ENCODE measurements at places on chromosomes 1 and 21.
A peak's percentile ranks its signal among the peaks of the same experiment; 100 is the strongest.

DNA sequence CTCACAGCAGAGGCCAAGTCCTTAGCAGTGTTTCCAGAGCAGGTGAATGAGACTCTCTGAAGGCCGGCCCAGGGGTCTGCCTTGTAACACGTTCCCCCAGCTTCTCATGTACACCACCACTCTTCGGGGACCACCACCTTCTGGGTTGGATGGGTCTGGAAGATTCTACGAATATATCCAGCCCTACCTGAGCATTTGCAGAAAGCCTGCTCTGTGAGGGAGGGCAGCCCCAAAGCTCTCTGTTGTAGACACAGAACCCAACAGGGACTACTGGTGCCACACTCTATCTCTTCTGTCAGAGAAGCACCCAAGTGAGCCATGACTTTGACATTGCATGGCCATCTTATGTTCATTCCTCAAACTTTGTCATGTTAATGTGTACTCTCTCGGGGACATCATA lies 61.8 kb downstream of the CD247 start:
- DNase-seq: no peak

DNA sequence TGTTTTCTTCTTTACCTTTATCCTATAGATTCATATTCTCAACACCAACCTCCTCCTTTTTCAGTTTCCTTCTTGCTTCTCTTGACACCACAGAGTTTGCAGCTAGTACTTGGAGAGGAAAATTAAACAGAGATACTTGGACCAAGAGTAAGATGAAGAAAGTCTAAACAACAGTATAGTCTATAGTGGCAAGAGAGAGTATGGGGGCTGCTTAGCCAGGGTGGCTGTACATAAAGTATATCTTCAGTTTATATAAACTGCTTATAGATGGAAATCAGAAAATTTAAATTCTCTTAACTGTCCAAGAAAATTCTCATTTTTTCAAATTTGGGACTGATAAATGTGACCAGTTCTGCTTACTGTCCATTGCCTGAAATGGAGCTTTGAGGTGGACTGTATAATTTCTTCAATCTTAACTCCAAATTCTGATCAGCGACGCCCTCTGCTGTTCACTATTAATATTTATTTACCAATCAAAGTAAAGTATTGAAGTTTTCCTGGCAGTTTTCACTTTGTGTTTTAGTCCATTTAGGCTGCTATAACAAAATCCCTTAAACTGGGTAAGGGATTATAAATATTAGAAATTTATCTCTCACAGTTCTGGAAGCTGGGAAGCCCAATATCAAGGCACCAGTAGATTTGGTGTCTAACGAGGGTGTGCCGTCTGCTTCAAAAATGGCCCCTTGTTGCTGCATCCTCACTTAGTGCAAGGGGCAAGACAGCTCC lies 14.8 kb upstream of the METTL18 start:
- DNase-seq: peak; percentile 50

- DNase-seq: no peak
Measured at GRCh38 chr1:175508320-175509110, 234.9 kb downstream of the TNR start.

DNA sequence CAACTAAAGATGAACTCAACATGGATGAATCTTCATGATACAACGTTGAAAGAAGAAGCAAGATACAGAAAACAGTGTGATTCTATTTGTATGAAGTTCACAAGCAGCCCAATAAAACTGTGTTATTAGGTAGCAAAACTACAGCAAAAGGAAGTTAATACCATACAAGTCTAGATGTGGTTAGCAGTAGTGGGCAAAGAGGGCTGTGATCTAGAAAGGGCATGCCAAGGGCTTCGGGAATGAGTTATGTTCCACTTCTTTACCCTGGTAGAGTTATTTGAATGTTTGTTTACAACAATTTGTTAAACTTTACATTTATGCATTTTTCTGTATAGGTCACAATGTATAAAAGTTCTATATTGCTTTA lies 9.2 kb downstream of the TNFRSF9 start:
- no peak for DNase-seq

GRCh38 chr1:203557390-203557789 lies 63.4 kb downstream of the OPTC start:
- no peak for DNase-seq

GRCh38 chr1:65558215-65558614 lies 137.7 kb downstream of the LEPR start:
- DNase-seq: no peak

DNA sequence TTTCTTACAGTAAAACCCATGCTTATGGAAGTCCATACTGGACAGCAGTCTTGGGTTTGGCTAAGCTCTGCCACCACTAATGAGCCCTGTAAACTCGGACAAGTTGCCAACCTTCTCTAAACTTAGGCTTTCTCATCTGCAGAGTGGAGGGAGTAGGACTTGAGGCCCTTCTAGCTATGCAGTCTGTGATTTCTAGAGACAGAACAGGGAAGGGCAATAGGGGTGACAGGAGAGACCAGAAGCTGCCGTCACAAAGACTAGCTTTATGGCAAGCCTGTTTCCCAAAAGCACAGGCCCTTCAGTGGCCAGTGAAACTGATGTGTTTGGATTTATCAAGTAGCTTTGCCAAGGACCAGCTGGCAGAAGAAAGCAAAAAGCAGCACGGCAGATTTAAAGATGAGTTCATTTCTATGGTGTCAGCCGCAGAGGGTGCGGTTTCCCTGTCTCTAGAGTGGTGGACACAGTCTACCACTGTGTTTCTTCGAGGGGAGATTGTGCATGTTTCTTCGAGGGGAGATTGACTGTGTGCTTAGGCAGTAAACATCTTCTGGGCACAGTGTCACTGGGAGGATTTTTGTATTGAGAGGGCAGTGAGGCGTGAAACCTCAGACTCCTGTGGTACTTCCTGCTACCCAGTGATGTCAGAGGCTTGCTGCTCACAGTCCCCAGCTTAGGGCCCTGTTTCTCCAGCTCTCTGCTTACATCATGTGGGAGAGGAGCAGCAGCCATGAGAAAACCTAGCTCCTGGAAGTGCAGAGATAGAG lies 119.0 kb downstream of the ROR1 start:
- peak; percentile 84 for DNase-seq

- no peak for DNase-seq
Measured at GRCh38 chr1:79100385-79100784, 93.9 kb upstream of the ADGRL4 start.

GRCh38 chr21:26124421-26124833 lies 46.1 kb downstream of the APP start:
- DNase-seq: no peak

DNA sequence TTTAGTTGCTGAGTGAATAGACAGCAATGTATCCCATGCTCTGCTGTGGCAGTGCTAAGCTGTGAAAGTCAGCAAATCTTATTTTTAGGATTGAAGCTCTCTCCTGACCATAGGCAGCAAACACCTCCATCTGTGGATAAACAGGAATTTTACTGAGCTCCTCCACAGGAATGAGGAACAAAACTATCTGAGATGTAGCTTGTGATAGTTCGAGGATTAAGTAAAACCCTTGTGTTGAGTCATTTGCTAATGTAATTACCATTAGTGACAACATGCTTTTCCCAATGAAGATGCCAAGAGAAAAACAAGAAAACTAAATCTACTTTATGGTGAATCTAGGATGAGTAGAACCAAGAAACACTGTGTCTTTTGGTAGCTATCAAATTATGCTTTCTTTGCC lies 122.7 kb downstream of the CLEC20A start:
- DNase-seq: no peak

DNA sequence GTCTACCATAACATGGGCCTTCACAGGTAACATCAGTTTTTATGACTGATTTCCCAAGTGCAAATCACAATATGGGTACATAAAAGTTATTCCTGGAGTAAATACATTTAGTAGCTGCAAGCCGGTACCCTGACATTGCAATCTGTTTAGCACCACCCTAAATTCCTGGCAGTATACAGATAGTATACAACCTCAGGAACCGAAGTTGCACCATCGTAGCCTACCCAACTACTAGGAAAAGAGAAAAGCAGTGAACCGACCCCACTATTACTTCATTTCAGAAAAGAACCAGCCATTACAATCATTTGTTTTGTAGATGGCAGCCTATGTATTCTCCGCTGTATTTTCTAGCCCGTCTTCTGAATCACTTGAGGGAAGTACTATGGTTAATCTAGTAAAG lies 1.1 kb downstream of the ADIPOR1 start:
- no peak for DNase-seq

DNA sequence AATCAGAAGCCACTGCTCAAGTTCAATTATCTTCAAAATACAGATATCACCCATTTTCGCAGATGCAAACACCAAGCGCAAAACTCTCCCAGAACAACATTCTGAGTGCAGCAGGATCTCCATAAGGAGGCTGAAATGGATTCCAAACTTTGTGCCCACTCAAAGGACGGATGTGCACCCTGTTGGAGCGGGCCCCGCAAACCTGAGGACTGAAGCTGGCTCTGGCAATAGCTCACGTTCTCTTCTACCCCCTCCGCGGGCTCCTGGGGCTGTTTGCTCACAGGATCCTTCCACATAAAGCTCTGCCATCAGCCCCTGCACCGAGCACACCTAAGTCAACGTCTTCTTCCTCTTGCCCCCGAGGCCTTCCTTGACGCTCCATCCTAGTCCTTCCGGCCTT lies 11.7 kb upstream of the RCSD1 start:
- no peak for DNase-seq

DNA sequence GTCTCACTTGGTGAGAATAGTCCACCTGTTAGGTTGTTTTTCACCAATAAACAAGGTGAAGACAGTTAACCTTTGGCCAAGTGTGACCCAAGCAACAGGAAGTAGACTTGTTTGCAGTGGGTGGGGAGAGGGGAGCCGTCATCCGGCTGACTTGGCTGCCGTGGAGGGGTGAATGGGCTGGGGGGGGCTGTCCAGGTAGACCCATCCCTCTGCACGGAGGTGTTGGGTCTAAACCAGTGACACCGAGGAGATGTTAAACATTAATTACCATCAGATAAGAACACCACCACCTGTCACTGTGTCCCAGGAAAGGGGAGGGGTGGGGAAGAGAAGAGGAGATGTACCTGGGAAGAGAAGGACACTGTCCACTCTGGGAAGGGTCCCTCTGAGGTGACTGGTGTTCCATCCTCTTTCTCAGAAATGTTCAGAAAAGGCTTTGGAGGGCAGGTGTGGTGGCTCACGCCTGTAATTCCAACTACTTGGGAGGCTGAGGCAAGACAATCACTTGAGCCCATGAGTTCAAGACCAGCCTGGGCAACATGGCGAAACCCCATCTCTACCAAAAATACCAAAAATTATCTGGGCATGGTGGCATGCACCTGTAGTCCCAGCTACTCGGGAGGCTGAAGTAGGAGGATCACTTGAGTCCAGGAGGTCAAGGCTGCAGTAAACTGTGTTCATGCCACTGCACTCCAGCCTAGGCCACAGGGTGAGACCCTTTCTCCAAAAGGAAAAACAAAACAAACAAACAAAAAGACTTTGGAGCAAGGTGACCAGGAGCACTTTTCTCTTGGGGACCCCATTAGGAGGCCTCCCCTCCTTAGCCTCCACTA lies 6.7 kb upstream of the MYOM3 start:
- DNase-seq: no peak

DNA sequence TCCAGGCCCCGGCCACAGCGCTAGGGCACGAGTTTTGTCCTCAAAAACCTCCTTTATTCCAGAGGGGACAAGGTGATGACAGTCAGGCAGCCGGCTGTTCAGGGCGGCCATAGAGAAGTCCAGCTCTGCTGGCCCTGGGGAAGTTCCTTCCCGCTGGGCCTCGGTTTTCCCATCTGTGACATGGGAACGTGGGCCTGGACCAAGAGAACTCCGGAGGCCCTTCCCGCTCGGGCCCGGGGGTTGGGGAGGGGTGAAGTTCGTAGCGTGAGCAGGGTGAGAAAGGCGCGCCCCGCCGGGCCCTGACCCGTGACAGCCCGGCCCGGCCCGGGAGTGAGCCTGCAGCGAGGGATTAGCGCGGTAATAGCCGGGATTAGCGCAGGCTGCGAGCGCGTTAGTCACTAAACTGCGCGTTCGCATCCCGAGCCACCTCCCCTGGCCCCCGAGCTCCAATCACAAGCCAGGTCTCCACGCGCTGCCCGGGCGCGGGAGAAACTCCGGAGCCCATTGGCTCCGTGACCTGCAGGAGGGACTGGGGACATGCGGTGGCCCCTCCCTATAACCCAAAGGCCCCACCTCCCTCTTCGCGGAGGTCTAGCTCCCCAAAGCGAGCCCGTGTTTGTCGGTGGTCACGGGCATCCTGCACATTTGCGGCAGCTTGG lies 29.8 kb upstream of the PADI2 start:
- no peak for DNase-seq

DNA sequence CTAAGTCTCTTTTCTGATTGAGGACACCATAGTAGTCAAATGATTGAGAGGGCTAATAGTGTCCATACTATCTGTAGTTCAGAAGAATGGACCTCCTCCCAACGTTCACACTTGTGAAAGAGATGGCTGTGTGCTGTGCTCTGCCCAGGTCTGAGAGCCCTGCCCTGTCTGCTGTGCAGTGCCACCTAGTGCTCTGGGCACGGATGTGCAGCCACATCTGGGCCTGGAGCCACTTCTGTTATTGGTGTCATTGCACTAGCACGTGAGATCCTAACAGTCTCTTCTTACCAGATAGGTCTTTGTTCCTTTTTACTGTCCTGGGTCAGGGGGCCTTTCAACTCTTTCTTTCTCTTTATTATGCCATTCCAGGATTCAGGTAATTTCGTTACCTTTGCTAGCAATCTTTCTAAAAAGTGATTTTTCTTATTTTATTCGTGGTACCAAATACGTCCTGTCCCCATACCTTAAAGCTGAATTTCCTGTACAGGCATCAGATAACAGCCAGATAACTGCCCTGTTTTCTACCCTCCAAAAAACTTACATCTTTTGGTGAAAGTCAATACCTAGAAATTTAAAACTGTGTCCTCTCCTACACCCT lies 21.7 kb downstream of the INTS3 start:
- DNase-seq: peak; percentile 88

GRCh38 chr21:28148400-28149064 lies 844.1 kb downstream of the LTN1 start:
- no peak for DNase-seq

DNA sequence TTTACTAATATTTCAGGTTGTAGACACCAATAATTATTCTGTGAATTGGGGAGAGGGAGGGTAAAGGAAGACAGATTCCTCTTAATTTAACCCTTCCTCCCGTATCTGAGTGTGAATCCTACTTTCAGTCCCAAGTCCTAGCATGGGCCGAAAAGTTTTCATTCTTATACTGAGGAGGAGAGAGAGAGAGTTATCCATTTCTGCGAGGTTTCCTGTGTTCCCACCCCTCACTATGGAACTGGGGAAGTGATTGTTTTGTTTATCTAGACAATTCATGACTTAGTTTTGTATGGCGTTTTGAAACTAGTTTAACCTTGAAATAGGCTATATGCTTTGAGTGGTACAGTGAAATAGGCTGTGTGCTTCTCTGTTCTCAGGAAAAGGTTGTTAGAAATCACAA lies 134.0 kb upstream of the DPYD start:
- no peak for DNase-seq

GRCh38 chr1:215417122-215417521 lies 150.0 kb upstream of the KCTD3 start:
- no peak for DNase-seq

All from GM12865 (cell line).